Heart left ventricle (tissue), 16 donors: ENCODE measurements at places on chromosomes 12 and 14. TPM values are rescaled to one million over a fixed set of nuclear protein-coding genes. Genes with fewer than 3 reads are reported as not detected.

C12orf56 gene
- not detected for total RNA-seq

PLBD1 gene
- total RNA-seq: 47.5 TPM

DNA sequence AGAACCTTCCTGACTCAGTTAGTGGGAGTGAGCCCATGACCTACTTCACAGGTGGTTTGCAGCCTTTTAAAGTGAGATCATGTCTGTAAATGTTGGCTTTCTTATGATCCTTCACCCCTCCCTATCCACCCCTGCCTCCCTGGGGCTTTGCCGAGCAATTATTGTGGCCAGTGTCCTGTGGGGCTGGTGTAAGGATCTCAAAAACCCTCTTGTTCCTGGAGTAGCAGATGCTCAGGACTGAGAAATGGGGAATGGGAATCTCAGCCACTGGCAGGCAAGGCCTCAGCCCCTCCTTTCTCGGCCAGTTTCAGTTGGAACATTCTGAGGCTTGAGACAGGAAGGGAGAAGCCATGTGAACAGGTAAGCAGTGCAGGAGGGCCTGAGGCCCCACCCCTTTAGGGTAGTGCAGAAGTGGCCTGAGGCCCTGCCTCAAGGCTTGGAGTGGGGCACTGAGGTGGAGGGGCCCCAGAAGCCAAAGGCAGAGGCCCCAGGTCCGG lies 53.8 kb downstream of the PLEKHG3 start:
- DNase-seq: peak; percentile 66
- no peaks in the 10 kb centered on the region for H3K36me3 ChIP-seq
- no peak overlapping the region for H3K4me3 ChIP-seq

- no peaks in the 10 kb centered on the region for H3K27me3 ChIP-seq
- no peak overlapping the region for H3K27ac ChIP-seq
- H3K4me1 ChIP-seq: no peaks in the 10 kb centered on the region
- H3K36me3 ChIP-seq: no peaks in the 10 kb centered on the region
- no peak overlapping the region for H3K4me3 ChIP-seq
Measured at GRCh38 chr12:122387887-122388286, 34.6 kb downstream of the CLIP1 start.

DNA sequence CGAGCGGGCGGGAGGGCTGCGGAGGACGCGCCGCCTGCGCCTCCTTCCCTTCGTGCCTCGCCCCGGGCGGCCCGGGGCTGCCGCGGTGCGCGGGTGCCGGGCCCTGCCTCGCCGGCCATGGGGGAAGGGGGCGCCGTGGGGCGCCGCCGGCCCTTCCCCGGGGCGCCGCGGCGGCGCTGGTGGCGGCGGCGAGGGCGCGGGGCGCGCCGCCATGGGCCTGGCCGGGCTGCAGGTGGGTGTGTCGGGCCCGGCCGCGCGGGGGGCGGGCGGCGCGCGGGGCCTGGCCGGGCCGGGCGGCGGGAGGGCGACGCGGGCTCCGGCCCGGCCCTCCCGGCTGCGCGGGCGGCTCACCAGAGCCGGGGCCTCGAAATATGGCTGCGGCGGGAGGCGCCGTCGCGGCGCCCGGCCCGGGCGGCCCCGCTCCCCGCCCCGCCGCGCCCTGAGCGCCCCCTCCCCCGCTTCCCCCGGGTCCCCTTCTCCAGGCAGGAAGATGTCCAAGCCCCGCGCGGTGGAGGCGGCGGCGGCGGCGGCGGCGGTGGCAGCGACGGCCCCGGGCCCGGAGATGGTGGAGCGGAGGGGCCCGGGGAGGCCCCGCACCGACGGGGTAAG lies 5.1 kb downstream of the KMT5A start:
- no peak for DNase-seq
- H3K4me1 ChIP-seq: peaks cover 46% of the 10 kb centered on the region
- H3K36me3 ChIP-seq: peaks cover 34% of the 10 kb centered on the region
- H3K4me3 ChIP-seq: peak overlapping the region; percentile 77

GRCh38 chr14:59570122-59570521 lies 6.5 kb downstream of the CCDC175 start:
- no peaks in the 10 kb centered on the region for H3K36me3 ChIP-seq
- no peak overlapping the region for H3K4me3 ChIP-seq
- no peak for DNase-seq
- H3K27me3 ChIP-seq: no peaks in the 10 kb centered on the region
- H3K4me1 ChIP-seq: no peaks in the 10 kb centered on the region

- H3K27me3 ChIP-seq: no peaks in the 10 kb centered on the region
- H3K4me3 ChIP-seq: no peak overlapping the region
- no peak for DNase-seq
- peaks cover 5% of the 10 kb centered on the region for H3K4me1 ChIP-seq
Measured at GRCh38 chr12:4438834-4439596, 6.6 kb downstream of the FGF6 start.

GRCh38 chr12:76049575-76050251 lies 18.1 kb upstream of the PHLDA1 start:
- H3K27me3 ChIP-seq: no peaks in the 10 kb centered on the region
- no peak overlapping the region for H3K4me3 ChIP-seq

APEX1 gene
- 78.6 TPM for total RNA-seq

- no peaks in the 10 kb centered on the region for H3K27me3 ChIP-seq
- H3K27ac ChIP-seq: no peak overlapping the region
- no peak overlapping the region for H3K4me3 ChIP-seq
- no peaks in the 10 kb centered on the region for H3K36me3 ChIP-seq
- H3K4me1 ChIP-seq: no peaks in the 10 kb centered on the region
Measured at GRCh38 chr14:34398024-34398423, 64.0 kb downstream of the SPTSSA start.

LRIG3 gene
- total RNA-seq: 4.6 TPM

DNA sequence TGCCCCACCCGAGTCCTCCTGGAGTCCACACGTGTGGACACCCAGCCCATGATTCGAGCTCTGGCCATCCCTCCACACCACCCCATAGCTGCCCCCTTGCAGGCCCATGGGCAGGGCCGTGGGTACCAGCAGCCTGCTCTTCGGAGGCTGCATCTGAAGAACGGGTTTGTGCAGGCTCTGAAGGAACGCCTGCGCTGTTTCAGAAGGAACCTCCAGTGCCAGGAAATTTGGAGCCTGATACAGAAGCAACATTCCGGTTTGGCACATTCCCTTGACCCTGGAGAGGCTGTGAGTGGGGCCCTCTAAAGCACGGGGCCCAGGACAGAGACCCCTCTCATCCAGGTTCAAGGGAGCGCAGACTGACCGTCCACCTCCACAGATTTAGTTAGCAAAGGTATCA lies 57.0 kb downstream of the ZNF664 start:
- no peak overlapping the region for H3K27ac ChIP-seq
- H3K4me3 ChIP-seq: no peak overlapping the region
- no peaks in the 10 kb centered on the region for H3K27me3 ChIP-seq
- H3K36me3 ChIP-seq: no peaks in the 10 kb centered on the region
- no peak for DNase-seq
- peaks cover 37% of the 10 kb centered on the region for H3K4me1 ChIP-seq

- H3K4me3 ChIP-seq: no peak overlapping the region
- H3K27me3 ChIP-seq: no peaks in the 10 kb centered on the region
- no peak overlapping the region for H3K27ac ChIP-seq
- H3K4me1 ChIP-seq: peaks cover 6% of the 10 kb centered on the region
Measured at GRCh38 chr12:728781-729180, 23.6 kb upstream of the WNK1 start.

DNA sequence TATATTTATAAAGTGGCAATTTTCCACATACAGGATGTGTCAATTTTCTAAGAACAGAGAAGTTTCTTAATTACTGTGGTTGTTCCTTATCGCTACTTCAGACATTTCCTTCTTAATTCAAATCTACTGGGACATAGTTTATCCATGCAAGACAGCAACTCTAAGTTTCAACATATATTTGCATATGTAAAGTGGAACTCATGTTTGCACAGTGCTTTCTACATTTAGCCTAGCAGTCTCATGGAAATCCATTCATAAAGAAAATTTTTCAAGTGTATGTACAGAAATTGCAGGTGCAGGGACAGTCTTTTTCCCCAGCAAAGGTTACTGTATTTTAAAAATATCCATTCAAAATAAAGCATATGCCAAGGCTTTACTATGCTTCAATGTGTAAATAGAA lies 956.7 kb upstream of the SEL1L start:
- DNase-seq: no peak
- H3K27me3 ChIP-seq: no peaks in the 10 kb centered on the region
- H3K27ac ChIP-seq: no peak overlapping the region
- no peaks in the 10 kb centered on the region for H3K4me1 ChIP-seq

- no peak for DNase-seq
- H3K36me3 ChIP-seq: no peaks in the 10 kb centered on the region
- H3K27ac ChIP-seq: no peak overlapping the region
- H3K27me3 ChIP-seq: peaks cover 7% of the 10 kb centered on the region
Measured at GRCh38 chr14:70143306-70143705, 45.4 kb downstream of the SLC8A3 start.

RAB21 gene
- total RNA-seq: 42.4 TPM

DNA sequence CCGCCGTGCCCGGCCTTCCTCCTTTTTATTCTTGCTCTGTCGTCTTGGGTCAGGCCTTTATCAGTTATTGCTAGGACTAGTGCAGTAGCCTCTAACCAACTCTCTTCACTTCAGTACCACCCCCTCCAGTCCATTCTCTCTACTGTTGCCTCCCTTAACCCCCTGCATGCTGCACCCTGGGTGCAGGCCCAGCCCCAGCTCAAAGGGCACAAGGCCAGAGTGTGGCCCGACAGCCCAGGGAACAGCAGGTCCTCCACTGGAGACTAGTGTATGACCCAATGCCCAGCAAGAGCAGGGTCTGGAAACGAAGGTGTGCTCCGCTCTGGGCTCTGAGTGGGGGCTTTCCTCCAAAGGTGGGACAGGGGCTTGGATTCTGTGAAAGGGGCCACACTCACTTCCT lies 30.0 kb upstream of the RFLNA start:
- H3K27me3 ChIP-seq: no peaks in the 10 kb centered on the region
- no peak for DNase-seq
- no peak overlapping the region for H3K27ac ChIP-seq

ZFC3H1 gene
- total RNA-seq: 15.6 TPM

DNA sequence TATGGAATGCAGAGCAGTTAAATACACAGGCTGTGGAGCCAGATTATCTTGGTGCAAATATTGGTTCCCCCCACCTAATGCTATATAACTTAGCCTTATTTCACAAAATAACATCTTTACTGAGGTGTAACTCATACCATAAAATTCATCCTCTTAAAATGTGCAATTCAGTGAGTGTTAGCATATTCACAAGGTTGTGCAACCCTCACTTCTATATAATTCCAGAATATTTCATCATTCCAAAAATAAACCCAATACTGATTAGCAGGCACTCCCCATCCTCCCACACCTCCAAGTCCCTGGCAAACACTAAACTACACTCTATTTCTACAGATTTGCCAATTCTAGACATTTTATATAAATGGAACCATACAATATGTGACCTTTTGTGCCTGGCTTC lies 116.3 kb upstream of the CNTN1 start:
- H3K27me3 ChIP-seq: no peaks in the 10 kb centered on the region
- no peak overlapping the region for H3K4me3 ChIP-seq
- H3K4me1 ChIP-seq: no peaks in the 10 kb centered on the region
- no peaks in the 10 kb centered on the region for H3K36me3 ChIP-seq

GRCh38 chr12:68445824-68446223 lies 113.7 kb upstream of the MDM1 start:
- no peaks in the 10 kb centered on the region for H3K36me3 ChIP-seq
- no peak for DNase-seq
- no peak overlapping the region for H3K27ac ChIP-seq
- H3K27me3 ChIP-seq: no peaks in the 10 kb centered on the region
- no peak overlapping the region for H3K4me3 ChIP-seq

DNA sequence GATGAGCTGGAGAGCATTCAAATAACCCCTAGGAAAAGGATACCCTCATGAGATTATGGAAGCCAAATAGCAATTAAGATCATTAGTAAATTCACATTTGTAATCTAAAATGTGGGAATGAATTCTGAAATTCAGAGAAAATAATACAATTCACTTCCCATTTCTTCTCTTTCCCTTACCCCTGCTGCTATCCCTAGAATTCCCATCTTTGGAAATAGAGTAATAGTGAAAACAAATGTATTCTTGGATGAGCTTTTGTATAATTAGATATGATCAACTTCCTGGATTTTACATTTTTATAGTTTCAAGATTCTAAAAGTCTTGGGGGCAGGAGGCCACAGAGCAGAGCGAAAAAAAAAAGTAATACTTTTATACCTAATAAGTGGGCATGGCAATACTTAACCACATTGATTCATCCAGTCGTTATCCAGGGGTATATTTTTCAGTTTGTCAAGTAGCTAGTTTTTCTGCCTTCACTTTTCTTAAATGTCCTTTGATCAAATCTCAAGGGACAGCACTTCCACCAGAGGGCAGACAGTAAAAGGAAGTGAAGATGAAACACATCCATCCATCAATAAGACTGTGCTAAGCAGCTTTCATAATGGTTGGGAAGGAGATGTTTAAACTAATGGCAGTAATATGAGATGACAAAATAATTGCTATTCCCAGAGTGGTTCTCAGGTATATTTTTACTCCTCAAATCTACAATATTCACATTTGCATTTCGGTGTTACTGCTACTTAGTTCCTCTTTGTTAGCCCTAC lies 401.3 kb downstream of the DIO2 start:
- no peaks in the 10 kb centered on the region for H3K36me3 ChIP-seq
- H3K4me3 ChIP-seq: no peak overlapping the region
- DNase-seq: no peak
- no peaks in the 10 kb centered on the region for H3K4me1 ChIP-seq

LTBR gene
- 35.1 TPM for total RNA-seq

GRCh38 chr12:89797436-89797835 lies 88.8 kb upstream of the ATP2B1 start:
- no peak for DNase-seq
- peaks cover 6% of the 10 kb centered on the region for H3K27me3 ChIP-seq
- H3K4me3 ChIP-seq: no peak overlapping the region
- H3K27ac ChIP-seq: no peak overlapping the region

- no peak overlapping the region for H3K27ac ChIP-seq
- DNase-seq: no peak
- H3K27me3 ChIP-seq: peaks cover 22% of the 10 kb centered on the region
- H3K36me3 ChIP-seq: no peaks in the 10 kb centered on the region
- H3K4me1 ChIP-seq: no peaks in the 10 kb centered on the region
Measured at GRCh38 chr14:94675036-94675435, 62.8 kb downstream of the SERPINA3 start.
